Posterior cingulate gyrus (tissue), 11 donors: ENCODE measurements at places on chromosomes 2 and 18.

- DNase-seq = no peak
These were observed 30.0 kb downstream of the RNF125 start for GRCh38 chr18:32048507-32049091.

- no peak for DNase-seq
These were observed 826.4 kb downstream of the SOCS6 start for GRCh38 chr18:71115261-71115660.

GRCh38 chr2:102184568-102184967 is 2.3 kb upstream of the IL1RL2 start:
- DNase-seq = no peak

DNA sequence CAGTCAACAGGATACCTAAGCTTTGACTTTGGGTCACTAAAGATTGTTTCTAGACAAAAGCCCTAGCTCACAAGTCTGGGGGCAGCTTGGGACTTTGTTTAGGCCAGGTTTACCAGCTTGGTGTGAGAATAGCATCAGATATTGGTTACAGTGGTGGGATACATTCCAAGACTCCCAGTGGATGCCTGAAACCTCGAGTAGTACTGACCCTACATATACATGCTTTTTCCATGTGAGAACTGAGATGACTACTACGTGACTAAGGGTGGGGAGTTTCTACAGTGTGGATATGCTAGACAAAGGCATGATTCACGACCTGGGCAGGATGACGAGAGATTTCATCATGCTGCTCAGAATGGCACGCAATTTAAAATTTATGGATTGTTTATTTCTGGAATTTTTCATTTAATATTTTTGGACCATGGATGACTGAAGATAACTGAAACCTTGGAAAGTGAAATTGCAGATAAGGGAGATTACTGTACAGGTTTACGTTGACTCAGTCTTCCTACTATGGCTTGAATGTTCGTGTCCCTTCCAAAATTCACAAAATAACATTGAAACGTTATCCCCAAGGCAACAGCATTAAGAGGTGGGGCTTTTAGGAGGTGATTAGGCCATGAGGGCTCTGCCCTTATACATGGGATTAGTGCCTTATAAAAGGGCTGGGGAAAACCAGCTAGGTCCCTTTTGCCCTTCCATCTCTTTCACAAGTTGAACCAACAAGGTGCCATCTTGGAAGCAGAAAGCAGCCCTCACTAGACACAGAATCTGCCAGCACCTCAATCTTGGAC is 50.2 kb upstream of the CTAGE1 start:
- DNase-seq = no peak

DNA sequence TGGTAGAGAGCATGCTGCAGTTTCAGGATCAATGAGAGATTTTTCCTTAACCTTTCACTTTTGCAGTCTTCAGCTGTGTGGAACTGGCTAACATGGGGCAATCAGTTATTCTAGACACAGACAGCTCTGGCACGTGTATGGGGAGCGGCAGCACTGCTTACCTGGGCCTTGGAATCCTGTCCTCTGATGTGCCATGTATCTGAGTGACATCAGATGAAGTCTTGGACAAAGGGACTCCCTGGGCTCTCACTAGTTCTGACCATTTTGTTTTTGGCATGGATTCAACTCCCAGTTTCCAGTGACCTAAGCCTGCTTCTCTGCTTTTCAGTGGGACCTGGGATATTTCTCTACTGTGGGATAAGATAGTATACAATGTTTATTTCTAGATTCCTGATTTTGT is 54.3 kb downstream of the RNF144A start:
- DNase-seq = no peak

GRCh38 chr18:61975526-61976326 is 82.9 kb upstream of the RNF152 start:
- DNase-seq = no peak

DNA sequence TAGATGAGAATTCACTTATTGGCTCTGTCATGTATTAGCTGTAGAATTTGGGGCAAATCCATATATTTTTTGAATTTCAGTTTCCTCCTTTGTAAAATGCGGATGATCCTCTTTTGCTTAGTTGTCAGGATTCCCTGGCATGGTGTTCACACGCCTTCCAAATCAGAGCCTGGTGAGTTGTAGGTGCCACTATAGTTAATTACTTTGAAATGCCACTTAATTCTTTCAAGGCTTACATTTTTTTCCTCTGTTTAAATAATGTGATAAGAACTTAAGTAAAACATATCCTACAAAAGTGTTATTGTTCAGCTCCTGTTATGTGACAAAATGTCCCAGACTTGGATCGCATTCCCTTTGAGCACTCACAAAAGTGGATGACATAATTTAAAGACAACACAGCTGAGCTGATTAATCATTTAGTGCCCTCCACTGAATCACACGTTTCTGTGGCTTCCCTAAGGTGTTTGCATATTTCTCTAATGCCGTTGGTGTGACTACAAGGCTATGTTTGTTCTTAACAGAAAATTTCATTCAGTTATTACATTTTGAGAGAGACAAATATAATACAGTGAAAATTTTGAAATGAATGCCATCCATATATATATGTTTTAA is 471.2 kb upstream of the CHST9 start:
- DNase-seq = no peak

DNA sequence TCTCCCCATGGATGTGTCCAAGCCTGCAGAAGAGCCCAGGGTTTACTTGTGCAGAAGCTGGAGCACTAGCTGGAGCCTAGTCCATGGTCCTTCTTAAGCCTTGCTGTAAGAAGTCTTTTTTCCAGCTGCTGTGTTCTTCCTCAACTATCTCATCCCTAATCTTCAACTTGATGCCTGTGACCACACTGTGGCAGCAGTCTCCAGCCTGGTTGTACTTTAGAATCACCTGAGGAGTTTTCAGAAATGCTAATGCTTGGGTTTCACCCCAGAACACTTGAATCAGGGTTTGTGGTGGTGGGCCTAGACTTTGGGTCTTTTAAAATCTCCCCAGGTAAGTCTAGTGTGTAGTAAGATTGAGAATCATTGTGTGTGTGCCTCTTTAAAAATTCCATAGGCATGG is 173.6 kb downstream of the ADCYAP1 start:
- no peak for DNase-seq

- DNase-seq = no peak
These were observed 133.4 kb downstream of the STK39 start for GRCh38 chr2:168114040-168114439.

GRCh38 chr2:185668710-185669109 is 69.9 kb upstream of the FSIP2 start:
- DNase-seq = no peak

DNA sequence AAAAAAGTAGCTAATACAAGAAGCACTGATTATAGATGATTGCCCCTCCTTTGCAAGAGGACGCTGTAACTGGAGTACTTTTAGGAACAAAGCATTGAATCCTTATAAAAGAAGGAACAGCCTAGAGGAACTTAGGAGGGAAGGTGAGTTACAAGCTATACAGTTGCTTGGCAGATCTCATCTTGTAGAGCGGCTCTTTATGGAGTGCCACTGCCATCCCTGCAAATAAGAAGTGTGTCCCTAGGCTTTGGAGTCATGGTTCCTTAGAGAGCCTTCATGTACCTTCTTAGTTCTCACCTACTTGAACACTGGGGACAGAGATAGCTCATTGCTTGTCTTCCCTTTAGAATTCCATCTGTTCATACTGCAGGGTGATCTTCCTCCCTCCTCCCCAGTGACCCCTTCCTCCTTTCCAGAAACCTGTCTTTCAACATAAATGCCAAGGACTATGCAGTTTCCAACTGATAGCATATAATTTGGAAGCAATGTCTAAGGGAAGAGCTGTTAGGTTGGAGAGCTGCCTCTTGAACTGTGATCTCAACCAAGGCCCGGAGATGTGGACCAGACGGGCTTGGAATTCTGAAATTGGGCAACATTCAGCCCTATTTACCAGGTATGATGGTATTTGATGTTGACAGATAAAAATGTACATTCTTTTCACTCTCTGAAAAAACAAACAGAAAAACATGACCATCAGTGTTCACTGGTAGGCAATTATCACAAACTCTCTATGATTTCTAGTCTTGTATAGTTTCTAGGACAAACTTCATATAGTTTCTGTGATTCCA is 7.5 kb downstream of the FMNL2 start:
- DNase-seq = no peak

- DNase-seq = no peak
These were observed 86.8 kb downstream of the MAIP1 start for GRCh38 chr2:200042102-200042735.

GRCh38 chr18:34795070-34795732 is 85.1 kb downstream of the DTNA start:
- no peak for DNase-seq

DNA sequence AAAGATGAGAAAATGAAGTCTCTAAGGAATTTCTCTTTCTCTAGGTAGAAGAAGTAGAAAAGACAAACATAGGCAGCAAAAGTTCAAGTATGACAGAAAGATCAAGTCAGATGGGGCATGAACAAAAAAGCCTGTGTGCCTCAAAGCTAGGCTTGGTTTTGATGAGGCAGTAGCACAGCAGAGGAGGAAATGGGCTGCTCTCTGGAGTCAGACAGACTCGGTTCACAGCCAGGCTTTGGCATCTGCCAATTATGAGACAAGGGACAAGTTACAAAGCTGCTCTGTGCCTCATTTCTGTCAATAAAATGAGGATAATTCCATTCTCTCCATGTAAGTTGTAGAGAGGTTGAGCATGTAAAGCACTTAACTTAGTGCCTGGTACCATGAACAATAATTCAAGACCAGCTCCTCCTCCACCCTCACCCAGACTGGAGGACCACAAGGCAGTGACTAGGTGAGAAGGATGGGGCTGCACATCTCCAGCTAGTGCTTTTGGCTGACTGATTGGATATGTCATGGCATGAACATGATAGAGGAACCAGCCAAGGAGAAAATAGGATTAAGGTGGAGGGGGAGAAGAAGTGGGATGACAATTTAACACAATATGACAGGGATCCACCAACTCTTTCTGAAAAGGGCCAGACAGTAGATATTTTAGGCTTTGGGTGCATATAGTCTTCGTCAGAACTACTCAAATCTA is 84.6 kb downstream of the TMEM163 start:
- no peak for DNase-seq

DNA sequence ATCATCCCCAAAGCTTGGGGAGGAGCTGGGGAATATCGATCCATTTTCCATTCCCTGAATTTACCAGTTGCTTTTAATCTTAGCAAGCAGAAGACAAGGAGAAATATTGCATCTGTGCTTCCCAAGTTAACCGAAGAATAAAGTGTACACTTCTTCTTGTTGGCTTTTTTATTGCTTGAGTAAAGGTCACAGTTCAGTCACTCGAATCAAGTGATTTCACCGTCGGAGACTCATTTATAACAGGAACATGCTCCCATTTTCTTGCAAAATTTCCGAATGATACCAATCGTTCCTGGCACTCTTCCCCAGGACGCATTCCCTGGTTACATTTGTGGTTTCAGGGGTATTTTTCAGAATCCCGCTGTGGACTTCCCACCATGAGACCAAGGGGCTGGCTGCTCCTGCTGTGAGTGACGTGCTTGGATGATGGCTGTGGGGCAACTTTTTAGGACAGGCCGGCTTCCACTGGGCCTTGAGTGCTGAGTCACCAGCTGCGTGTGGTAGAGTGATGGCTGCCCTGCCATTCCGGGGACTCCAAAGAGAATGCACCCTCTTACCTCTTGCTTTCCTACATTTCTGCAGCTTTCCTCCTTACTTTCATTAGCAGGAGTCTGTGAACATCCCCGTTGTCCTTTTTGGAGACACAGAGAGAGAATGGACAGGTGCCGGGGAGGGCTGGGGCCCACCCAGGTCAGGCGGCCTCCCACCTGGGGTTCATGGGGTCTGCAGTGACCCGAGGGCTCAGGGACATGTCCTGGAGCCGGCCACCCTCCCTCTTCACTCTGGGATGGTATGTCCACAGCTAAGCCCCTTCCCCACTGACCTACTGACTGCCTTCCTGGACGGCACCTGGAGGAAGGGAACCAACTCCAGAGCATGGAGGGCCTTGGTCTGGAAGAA is 60.7 kb upstream of the HDAC4 start:
- no peak for DNase-seq

DNA sequence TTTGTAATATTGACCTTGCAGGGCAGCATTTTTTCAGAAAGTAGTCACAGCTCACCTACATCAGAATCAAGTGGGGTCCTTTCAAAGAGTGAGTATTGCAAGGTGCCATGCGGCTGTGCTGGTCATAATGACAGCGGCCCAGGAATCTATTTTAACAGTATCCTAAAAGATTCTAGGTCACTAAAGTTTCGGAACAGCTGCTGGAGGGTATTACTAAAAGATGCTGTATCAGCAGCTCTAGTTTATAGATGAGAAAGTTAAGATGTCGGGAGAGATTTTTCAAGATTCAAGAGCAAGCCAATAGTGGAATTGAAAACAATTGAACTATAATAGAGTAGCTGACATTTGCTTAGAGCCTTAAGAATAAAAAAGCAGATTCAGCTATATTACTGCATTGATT is 336.0 kb downstream of the SLC8A1 start:
- no peak for DNase-seq

GRCh38 chr2:134224005-134224404 is 29.9 kb upstream of the MGAT5 start:
- DNase-seq = no peak

DNA sequence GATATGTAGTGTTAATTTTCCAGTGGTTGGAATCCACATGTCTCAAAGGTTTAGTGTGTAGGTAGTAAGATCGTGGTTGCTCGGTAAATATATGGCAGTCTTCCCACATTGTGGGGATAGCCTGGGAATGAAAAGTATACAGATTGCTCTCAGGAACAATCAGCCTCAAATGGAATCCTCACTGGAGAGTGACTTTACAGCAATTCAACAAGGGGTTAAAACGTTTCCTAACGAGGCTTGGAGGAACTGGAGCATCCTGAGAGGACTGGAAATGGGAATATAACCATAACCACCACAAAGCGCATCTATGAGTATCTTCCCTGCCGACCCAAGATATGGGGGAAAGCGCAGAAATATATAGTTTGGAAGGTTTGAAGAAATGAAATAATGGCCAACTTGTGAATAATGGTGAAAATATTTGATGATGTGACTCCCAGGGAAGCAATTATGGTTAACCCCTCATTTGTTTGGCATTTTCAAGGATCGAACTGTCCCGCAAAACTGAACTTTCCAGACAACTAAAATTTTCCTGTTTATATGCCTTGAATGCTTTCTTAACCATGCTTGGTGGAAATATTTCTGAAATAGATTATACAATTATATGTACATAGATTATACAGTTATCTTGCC is 100.7 kb upstream of the FOSL2 start:
- no peak for DNase-seq

- no peak for DNase-seq
These were observed 4.4 kb upstream of the TWIST2 start for GRCh38 chr2:238843476-238843875.

DNA sequence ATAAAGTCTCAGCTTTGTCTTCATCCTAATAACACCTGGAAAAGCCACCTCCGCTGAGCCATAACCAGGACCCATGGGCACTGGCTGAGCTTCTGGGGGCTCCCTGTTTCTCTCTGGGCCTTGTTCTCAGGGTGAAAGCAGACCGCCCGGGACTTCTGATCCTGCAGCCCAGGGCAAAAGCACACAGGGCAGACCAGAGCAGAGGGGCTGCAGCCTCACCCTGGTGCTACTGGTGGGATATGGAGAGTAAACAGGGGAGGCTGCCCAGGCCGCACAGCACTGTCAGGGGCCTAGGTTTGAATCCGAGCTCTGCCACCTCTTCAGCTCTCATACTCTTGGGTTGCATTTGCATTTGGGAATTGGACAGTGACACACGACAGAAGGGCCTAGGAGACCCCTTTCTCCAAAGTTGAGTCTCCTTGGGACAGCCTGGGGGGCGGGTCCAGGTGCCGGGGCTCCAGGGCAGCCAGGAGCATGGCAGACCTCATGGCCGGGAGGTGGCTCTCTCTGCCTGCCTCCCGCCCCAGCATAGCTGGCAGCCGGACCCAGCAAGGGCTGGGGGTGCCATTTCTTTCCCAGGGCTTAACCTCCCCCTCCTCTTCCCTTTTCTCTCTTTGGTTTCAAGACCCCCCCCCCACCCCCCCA is 164.9 kb downstream of the INHBB start:
- peak; percentile 77 for DNase-seq

- DNase-seq = no peak
These were observed 310.3 kb upstream of the DLGAP1 start for GRCh38 chr18:4765401-4765800.
